Fibroblast of mammary gland (primary cell): ENCODE measurements at places on chromosomes 6 and 20.

DNA sequence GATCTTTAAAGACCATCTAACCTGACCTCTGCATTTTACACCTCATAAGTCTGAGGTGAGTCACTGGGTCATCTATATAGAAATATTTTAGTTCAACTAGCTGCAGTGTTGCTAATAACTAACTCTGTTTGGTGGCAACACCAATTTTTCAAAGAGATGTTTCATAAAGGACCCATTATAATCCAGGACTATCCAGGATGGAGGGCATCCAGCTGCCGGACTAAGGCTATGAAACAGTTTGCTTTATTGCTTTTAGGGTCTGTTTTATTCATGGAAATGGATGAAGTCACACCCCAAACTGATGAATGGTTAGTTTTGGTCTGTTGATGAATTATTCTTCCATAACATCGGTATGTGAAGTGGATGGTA lies 204.2 kb upstream of the GMDS start:
- no peak for DNase-seq

DNA sequence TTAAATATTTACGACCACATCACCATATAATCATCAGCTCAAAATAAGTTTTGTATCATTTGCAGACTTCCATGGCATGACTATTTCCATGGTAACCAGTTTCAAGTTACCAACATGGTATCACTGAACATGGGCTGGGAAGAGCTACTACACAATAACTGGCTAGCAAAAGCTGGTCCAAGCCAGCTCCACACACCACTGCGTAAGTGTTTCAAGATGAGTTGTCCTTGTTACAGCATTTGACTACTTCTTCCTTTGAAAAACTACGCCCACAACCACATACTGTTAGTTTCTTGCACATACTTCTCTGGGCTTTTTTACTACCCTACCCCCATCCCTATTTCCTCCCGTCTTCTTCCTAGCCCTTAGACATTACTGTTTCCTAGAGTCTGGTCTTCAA lies 8.5 kb downstream of the CD164 start:
- DNase-seq: peak; percentile 63

DNA sequence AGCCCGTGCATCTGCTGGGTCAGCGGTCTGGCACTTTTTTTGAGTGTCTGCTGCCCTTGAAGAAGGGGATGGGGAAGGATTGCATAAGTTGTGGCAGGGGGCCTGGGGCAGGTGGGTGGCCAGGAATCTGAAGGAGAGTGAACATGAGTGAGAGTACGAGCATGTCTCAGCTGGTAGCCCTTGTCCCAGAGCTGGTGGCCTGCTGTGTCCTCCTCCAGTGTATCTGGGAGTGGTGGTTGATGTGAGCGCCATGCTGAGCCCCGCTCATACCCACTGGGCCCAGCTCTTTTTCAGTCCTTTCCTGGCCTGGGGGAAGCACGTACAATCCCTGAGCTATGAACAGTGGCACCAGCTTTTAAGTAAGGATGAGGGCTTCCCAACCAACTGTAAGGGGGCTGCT lies 136.2 kb upstream of the AGPAT4 start:
- DNase-seq: no peak

GRCh38 chr6:134675110-134676054 lies 274.5 kb downstream of the ALDH8A1 start:
- DNase-seq: peak; percentile 45

GRCh38 chr20:49620364-49621240 lies 52.7 kb upstream of the PTGIS start:
- no peak for DNase-seq

DNA sequence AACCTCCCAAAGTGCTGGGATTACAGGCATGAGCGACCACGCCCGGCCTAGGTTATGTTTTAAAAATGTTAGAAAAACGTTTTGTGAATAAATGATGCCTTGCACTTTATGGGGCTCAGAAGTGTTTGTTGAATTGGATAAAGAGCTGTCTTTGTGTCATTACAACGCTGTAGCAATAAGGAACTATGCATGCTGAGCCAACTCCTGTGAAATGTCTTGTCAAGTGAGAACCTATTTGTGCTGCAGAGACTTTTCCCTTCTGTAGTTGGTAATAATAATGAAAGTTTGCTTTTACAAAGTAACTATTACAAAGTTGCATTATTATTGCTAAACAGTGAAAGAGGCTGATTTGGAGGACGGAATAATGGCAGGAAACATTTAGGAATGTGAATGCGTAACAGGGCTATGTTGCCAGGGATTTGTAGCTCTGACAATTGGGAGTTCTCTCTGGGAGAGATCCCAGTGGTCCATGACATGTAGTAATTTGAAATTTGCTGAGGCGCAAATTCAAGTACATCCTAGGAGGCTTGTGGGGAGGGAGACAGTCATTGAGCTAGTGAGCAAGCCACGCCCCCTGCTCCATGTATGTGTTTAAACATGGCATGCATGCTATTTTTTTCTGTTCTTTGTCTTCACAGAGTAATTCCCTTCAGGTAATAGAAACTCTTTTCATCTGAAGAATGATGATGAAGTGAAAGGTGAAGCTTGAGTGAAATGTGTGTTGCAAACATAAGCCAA lies 16.8 kb upstream of the BICRAL start:
- DNase-seq: no peak

GRCh38 chr6:10202581-10202980 lies 212.3 kb downstream of the TFAP2A start:
- DNase-seq: no peak

DNA sequence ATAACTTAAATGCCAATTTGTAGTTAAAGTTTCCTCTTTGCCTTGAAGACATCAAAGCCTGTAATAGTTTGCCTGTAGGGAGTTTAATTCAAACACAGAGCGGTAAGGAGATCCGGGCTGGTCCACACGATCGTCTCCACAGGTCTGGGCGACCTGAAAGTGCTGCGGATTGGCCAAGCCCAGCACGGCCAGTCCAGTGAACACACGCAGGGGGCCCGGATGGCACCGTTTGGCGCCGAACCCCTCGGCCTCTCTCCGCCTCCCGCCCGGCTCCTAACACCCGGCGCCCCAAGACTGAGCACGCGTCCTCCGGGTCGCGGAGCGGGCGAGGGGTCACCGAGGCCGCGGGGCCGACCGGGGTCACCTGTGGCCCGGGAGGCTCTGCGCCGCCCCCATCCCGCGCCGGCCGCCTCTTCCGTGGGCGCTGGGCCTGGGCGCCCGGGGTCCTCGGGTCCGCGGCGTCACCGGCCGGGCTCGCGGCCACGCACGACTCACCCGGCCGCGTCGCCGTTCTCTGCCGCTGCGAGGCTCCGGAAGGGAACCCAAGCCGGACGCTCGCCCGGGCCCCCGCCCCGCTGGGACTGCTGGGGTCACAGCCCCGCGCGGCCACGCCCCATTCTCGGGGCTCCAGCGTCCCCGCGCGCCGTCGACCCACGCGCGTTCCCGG lies 481 bp downstream of the SERPINB6 start:
- no peak for DNase-seq

GRCh38 chr20:34984756-34985261 lies 29.1 kb downstream of the MYH7B start:
- DNase-seq: no peak

GRCh38 chr6:17038316-17038715 lies 63.5 kb upstream of the STMND1 start:
- DNase-seq: peak; percentile 82

DNA sequence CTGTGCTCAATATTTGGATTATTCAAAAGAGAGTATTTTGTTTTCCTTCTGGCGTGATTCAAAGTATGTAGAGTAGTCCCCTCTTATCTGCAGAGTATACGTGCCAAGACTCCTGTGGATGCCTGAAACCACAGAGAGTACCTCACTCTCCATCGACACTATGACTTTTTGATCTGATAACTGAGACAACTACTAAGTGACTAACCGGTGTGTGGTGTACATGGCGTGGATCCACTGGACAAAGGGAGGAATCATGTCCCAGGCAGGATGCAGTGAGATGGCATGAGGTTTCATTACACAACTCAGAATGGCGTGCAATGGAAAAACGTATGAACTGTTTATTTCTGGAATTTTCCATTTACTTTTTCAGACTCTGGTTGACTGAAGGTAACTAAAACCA lies 112.2 kb upstream of the PDE7B start:
- DNase-seq: peak; percentile 69

- peak; percentile 22 for DNase-seq
Measured at GRCh38 chr20:4519534-4519933, 202.2 kb upstream of the PRND start.

DNA sequence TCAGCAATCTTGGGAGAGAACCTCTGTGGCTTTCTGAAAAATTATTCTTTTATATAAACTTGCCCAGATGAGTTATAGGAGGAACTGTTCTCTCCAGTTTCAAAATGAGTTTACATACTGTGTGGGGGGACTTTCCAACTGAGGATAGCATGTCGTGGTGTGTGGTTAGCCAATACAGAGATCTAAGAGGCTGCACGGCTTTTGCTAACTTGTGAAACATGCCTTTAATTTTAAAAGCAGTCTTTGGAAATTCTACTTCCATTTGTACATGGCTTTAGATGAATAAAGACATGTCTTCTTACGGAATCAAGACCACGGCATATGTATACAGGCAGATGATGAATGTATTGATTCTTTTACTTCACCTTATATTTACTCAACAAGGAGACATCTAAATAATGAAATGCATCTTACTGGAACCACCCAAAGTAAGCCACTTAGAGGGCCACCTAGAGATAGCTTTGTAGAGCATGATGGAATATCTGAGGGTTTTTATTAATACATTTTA lies 39.8 kb downstream of the HIVEP1 start:
- no peak for DNase-seq

- no peak for DNase-seq
Measured at GRCh38 chr6:39210450-39210849, 18.8 kb downstream of the KCNK5 start.

GRCh38 chr6:28794175-28795002 lies 129.4 kb downstream of the TRIM27 start:
- peak; percentile 71 for DNase-seq

GRCh38 chr6:15523679-15524630 lies 138.9 kb downstream of the DTNBP1 start:
- DNase-seq: no peak

DNA sequence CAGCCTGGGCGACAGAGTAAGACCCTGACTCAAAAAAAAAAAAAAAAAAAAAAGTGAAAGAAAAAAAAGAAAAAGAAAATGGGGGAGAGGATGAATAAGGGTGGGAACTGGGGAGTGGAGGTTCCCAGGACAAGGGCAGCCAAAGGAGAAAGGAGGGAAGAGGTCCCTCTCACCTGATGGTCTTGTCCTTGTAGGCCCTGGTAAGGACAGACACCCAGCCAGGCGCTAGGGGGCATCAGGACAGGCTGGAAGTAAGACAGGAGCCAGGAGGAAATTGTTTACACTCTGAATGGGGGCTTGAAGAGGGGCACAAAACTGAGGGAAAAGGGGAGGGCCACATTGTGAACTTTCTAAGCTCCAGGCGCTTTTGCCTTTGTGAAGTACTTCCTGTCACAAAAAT lies 2.3 kb upstream of the ALDH5A1 start:
- DNase-seq: no peak

GRCh38 chr6:20921578-20921977 lies 387.3 kb downstream of the CDKAL1 start:
- peak; percentile 76 for DNase-seq

DNA sequence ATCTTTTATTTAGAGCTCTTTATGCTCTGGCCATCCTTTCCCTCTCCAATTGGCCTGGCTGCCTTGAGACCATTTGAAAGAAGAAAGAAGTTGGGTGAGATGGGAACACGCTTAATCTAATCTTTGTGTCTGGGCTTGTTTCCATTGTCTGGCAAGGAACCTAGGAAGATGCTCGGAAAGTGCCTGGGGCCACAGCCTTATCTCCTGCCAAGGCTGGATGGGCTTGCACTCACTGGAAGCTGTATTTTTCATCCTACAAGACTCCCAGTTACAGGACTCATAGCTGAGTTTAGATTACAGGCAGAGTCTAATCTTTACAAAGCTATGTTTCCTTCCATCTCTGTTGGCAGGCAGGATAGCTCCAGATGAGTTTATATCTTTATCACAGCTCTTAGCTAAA lies 33.1 kb upstream of the CDYL start:
- no peak for DNase-seq

DNA sequence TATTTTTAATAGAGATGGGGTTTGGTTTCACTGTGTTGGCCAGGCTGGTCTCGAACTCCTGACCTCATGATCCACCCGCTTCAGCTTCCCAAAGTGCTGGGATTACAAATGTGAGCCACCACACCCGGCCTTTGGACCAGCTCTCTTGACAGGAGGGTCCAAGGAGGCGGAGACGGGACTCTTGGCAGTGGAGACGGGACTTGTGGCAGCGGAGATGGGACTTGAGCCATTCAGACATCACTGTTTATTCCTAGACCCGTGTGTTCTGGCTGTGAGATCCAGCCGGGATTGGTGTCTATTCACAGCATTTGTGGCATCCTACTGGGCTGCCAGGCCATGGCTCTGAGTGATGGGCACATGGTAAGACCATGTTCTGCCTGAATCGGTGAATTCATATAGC lies 25.6 kb downstream of the PRPF6 start:
- no peak for DNase-seq

DNA sequence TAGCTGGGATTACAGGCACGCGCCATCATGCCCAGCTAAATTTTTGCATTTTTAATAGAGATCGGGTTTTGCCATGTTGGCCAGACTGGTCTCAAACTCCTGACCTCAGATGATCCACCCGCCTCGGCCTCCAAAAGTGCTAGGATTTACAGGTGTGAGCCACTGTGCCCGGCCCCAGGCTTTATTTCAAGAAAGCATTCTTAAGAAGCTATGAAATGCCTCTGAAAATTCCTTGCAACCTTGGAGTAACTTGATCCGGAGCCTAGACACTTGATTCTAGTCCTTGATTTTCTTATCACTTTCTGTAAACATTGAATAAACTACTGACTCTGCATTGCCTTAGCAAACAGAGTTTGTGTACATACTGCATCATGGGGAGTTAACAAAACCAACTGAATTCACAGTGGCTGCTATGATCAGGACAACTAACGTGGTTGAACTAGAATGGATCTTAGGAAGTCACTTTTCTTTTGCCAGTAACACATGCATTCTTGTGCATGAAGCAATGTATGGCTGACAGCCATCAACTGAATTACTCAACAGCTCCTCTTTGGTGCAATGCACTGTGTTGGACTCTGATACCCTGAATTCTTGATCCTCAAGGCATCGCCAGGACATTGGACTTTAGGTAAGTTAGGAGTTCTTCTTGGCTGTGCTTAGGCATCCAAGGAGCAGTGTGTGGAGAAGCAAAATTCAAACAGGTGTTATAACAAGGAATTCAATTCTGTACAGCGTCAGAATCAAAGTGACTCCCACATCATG lies 102.8 kb upstream of the TMEM170B start:
- DNase-seq: peak; percentile 88

DNA sequence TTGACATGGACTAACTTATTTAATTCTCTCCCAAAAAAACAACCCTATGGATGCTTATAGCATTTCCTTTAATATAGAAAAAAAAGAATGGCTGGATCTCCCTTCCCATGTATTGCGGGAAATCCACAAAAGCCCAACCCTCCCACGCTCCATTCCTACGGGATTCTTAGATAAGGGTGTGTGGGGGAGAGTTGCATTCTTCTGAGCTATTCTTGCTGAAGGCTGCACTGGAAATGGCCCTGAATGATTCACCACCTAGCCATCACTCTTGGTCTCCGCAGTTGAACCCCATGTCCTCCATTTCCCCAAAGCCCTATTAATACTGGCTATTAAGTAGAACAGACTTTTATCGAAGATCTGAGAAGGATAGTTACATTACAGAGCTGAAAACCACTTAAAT lies 41.9 kb upstream of the ADGRF5 start:
- DNase-seq: peak; percentile 49

GRCh38 chr6:80348263-80348662 lies 241.8 kb downstream of the BCKDHB start:
- DNase-seq: peak; percentile 6
